ENCODE measurements at places on chromosomes 1 and 21. TPM values are rescaled to one million over a fixed set of nuclear protein-coding genes. Genes with fewer than 3 reads are reported as not detected.
A peak's percentile ranks its signal among the peaks of the same experiment; 100 is the strongest.

DNA sequence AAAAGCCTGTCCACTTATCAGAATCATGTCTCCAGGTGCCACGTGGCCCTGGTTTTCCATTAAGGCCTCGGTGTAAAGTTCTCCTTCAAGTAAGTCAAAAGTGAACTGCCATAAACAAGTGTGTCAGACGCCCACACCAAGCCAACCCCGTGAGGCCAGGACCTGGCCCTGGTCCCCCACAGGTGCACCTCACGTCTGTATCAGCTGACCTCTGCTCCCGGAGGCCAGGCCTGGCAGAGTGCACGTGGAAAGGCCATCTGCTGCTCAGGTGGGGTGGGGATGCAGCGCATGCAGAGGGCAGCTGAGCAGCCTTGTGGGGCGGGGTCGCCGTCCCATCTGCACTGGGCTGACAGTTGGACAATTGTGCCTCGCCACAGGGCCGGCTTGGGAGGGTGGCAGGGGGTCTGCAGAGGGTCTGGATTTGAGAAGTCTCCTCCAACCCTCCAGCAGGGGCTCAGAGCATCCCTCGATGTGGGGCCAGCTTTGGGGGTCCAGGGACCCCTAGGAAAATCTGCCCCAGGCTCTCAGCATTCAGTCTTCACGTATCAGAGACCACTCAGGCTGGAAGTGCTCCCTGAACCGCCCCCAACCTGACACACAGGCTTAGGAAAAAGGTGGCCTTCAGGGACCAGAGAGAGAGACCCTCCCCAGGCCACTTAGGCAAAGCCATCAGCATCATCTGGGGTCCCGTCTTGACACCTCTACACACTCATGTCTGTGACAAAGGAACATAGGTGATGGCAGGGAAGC, 3.0 kb downstream of the SLC19A1 start:
- DNase-seq = no peak

DNA sequence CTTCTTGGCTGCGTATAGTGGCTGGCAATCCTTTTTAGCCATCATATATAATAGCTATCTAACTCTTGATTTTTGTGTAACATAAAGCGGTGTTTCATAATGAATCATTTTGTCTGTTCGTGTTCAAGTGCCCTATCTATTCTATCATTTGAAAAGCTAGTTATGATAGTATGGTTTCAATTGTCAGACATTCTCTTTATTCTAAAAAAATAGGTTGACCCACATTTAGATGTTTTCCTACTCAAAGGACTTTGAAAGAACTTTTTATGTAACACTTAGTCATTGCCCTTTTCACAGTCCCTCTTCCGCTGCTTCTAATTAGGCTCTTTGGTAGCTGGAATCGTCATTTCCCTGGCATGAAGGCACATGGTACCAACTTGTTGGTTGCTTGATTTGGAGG, 272.2 kb upstream of the B3GALT2 start:
- DNase-seq = no peak

GRCh38 chr1:21874778-21875547, 62.1 kb downstream of the HSPG2 start:
- no peak for DNase-seq

GRCh38 chr1:88421997-88422396, 262.1 kb upstream of the PKN2 start:
- DNase-seq = no peak

DNA sequence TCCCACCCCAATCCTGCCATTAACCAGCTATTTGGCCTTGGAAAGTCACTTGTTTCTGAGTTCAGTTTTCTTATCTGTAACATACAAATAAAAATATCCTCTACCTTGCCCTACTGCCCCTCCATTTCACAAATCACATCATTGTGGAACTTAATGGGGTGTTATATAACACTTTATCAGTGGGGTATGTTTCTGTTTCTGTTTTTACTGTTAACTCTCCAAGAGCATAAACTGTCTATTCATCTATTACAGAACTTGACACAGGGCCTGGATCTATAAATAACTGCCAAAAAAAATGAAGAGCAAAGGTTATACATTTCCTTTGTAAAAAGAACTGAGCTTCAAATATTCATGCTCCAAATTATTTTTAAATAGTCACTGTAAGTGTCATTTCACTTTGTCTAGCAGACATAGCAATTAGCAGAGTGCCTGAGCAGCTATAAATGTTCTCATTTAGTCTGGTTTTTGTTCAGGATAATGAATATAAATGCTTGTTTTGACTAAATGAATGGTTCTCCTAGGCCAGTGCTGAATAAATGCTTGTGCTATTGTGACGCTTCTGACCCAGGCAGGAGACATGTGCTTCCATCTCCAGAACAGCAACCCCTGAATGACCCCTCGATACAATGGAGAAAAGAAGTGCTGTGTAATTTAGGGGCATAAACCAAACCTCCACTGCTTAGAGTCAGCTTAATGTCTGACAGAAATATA, 7.4 kb downstream of the PIGM start:
- no peak for DNase-seq

DNA sequence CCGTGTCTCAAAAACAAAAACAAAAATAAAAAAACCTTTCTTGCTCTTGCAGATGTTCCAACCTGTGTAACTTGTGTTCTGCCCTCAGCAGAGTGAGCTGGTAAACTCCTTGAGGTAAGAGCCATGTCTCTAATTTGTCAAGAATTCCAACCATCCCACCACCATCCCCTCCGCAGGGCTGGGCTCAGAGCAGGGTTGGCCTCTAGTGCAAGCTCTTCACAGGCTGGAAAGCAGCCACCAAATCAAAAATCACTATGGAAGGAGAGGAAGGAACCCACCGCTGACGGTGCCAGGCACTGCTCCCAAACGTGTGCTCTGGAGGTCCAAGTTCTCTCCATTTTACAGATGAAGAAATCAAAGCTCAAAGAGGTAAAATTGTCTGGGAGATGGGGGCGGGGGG, 9.4 kb downstream of the PLEKHA6 start:
- DNase-seq = no peak

- peak; percentile 62 for DNase-seq
These were observed 25.5 kb downstream of the PCSK9 start for GRCh38 chr1:55064861-55065263.

- no peak for DNase-seq
These were observed 669 bp upstream of the ARL8A start for GRCh38 chr1:202145068-202145743.

DNA sequence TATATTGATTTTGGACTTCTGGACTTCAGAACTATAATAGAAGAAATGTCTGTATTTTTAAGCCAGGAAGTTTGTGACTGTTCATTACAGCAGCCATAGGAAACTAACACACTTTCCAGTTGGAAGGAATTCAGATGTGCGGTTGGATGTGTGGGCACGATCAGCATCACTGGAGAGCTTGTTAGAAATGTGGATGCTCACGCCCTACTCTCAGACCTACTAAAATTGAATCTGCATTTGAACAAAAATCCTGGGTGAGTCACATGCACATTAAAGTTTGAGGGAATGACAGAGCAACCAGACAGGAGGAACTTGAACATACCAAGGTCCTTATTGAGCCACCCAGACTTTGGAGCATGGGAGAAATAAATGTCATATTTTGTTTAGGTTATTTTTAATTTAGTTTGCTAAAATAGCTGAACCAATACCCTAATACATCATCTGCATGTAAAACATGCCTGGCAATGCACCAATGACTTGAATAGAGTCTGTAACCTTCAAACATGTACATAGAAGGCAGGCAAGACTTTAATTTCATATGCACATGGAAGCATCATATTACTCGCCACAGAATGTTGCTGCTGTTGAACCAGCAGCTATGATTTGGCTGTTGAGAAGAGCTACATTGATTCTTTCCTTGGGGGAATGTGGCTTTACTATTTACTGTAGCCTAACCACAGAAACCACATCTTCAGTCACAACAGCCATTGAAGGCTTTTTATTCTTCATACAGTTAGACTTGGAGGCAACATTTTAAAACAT, 346.2 kb downstream of the BARHL2 start:
- peak; percentile 34 for DNase-seq

DNA sequence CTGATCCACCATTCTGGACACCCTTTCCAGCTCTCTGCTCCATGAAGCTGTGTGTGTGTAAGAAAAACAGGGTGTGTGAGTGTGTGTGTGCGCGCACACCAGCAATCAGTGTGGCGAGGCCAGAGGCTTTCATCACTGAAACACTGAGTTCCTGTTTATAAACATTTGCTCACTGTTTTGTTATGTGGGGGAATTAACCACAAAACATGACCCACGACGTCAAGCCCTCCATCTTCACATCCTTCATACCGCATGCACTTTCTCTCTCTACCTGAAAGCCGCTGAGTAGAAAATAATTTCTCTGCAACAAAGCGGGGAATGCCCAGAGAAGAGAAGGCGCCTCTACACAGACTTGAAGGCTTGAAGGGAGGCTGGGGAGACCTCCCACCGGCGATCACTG, 148.9 kb upstream of the IRF2BP2 start:
- DNase-seq = no peak

- DNase-seq = no peak
These were observed 1.0 kb upstream of the IER5 start for GRCh38 chr1:181087400-181087901.

GRCh38 chr1:89260042-89260441, 12.6 kb downstream of the GBP5 start:
- no peak for DNase-seq

DNA sequence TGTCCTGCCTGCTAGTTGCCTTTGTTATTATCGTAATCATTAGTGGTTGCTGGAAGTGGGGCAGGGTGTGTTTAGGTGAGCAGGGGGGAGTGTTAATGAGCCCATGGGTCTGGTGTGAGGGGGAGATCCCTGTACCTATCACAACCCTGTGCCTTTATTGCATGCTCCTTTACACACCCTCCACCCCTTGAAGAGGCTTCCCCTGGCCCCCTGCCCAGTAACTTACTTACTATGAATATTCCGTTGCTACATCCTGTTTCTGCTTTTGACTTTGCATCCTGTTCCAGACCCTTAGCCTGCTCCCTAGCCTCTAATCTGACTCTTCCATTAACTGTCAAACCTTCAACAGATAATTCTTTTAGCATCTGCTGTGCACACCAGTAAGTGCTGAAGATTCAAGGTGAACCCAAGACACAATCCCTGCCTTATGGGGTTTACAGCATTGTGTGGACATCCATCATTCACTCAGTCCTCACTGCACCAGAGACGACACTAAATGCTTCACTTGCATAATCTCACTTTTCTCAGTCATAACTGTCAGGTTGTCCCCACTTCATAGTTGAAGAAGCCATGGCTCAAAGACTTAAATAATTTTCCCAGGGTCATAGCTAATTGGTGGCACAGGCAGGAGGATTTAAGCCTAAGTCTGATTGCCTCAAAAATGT, 47.9 kb downstream of the CDC7 start:
- DNase-seq = no peak

DNA sequence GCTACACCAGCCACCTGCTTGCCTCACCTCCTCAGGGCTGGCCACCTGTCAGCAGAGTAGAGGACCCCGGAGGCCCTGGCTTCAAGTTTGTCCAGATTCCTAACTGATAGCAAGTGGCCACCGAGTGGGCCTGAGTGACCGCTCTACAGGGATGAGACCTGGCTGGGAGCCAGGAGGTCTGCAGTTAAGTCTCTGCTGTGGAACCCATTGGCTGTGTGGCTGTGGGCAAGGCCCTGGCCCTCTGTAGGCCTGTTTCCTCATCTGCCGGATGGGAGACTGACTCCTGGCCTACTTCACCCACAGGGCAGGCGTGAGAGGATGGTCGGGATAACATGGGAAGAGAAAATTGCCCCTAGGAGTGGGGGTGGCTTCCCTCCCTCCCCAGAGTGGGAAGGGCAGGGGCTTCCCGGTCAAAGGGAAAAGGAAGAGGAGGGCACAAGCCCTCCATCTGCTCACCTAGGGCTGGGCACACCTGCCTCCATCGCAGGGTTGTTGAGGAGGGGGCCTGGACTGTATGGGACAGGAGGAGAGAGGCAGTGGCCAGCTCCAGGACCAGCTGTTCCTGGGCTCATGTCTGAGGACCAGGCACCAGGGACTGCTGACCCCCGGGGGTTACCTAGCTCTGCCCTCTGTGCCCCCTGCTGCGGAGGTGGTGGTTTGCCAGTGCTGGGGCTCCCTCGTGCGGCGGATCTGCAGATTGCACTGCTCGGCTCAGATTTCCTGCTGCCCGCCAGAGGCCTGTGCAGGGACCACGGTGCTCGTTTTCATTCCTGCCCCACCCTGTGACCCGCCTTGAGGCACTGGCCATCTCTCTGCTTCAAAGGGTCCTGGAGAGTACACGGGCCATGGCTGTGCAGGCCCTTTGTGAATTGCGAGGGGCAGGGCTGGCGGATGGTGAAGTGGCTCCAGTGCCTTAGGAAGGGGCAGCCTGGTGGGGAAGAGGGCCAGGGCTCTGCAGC, 9.1 kb upstream of the MTFR1L start:
- DNase-seq = no peak

DNA sequence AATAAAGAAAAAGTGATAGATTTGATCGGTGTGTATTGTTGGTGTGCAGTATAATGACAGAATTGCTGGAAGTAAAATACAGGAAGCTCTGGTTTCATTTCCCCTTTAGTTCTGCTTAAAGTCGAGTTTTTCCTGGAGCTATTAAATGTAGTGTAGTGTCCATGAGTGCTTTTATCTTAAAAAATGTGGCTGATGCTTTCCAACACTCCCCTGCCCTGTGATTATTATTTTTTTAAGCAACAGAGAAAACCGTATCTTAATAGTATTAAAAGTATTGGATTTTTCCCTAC, 1.1 kb downstream of the LGALS8 start:
- no peak for DNase-seq

DNA sequence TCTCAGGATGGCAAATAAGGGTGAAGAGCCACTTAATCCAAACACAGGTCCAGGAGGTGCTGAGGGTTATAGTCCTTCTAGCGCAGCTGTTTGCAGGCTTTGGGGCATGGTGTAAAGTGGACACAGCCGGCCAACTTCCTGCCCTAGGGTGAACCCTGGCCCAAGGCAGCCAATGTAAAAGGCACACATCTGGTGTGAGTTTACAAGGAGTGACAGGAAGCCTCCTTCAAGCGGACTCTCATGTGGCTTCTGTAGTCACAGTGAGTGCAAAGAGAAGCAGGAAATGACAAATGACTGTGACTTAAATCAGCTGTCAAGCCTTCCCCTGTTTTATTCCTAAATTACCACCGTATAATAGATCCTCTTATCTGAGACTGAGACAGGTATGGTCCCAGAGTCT, 213.0 kb downstream of the CRB1 start:
- DNase-seq = no peak

- no peak for DNase-seq
These were observed 22.6 kb upstream of the FCRL3 start for GRCh38 chr1:157723157-157723556.

DNA sequence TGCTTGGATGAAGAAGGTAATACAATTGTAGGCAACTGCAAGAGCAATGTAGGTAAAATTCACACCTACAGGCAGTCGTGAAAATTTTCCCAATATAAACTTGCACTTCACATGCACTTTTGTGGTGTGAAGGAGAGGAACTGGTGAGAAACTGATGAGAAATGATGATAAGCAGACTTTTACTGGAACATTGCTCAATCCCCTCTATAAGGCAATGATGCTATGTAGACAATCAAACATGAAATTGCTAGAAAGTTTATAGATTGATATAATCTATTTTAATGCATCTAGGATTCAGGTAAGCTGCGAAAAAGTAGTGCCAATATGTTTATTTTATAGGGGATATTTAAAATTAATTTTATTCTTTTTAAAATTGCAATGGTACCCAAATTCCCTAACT, 802.2 kb downstream of the KCNT2 start:
- no peak for DNase-seq

ZNF593 gene
- total RNA-seq = 6.7 TPM

CASZ1 gene
- 7.8 TPM for total RNA-seq

PKLR gene
- 0.05 TPM for total RNA-seq
